Dermis microvascular lymphatic vessel endothelial cell (primary cell): ENCODE measurements at places on chromosomes 5 and 9. TPM values are rescaled to one million over a fixed set of nuclear protein-coding genes. Genes with fewer than 3 reads are reported as not detected.

HAPLN1 gene
- total RNA-seq: not detected in 2 replicates

KCNT1 gene
- total RNA-seq: not detected in 2 replicates

ENTR1 gene
- total RNA-seq: 19.9 and 22.9 TPM in 2 replicates

CNOT6 gene
- total RNA-seq: 17.7 and 21.5 TPM in 2 replicates

EXOSC3 gene
- total RNA-seq: 16.7 and 26.0 TPM in 2 replicates

AGXT2 gene
- total RNA-seq: not detected in 2 replicates

TTF1 gene
- total RNA-seq: 7.4 and 7.7 TPM in 2 replicates

KIF3A gene
- 3.9 and 4.4 TPM in 2 replicates for total RNA-seq

GABRA6 gene
- not detected in 2 replicates for total RNA-seq

NTNG2 gene
- under 0.01 and 0.77 TPM in 2 replicates for total RNA-seq

AQP7 gene
- not detected in 2 replicates for total RNA-seq

CMBL gene
- 3.7 and 5.8 TPM in 2 replicates for total RNA-seq

GCNT4 gene
- 0.13 TPM in 2 replicates for total RNA-seq

C9orf50 gene
- total RNA-seq: not detected in 2 replicates

DOCK8 gene
- total RNA-seq: 3.3 and 4.4 TPM in 2 replicates
